Activated CD8-positive, alpha-beta memory T cell treated with anti-CD3 and anti-CD28 coated beads for 4 hours (primary cell): ENCODE measurements at places on chromosomes 4 and X.
A peak's percentile ranks its signal among the peaks of the same experiment; 100 is the strongest.

- no peak for DNase-seq
Observed at GRCh38 chrX:119121341-119121740, 6.3 kb downstream of the KIAA1210 start.

- no peak for DNase-seq
Observed at GRCh38 chr4:40563401-40563800, 66.3 kb downstream of the RBM47 start.

- DNase-seq = no peak
Observed at GRCh38 chrX:42536286-42536685, 241.7 kb downstream of the PPP1R2C start.

GRCh38 chr4:109410776-109411175 lies 22.8 kb upstream of the SEC24B start:
- DNase-seq = no peak

DNA sequence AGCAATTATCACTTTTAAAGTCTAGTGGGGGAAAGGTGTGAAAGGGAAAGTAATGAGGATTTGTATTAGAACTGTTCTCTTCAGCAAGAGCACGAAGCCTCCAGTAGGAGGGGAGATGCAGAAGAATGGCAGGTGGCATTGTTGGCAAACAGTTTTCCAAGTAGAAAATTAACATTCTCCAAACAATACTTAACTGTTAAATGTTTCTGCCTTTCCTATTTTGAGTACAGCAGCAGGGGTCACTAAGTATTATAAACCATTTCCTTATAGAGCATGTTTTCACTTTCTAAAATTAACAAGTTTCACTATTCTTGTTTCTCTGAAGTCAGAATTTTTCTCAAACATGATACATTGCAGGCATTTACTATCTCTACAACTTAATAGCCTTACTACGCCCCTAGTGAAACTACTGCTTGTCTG lies 58.7 kb downstream of the LEF1 start:
- no peak for DNase-seq

DNA sequence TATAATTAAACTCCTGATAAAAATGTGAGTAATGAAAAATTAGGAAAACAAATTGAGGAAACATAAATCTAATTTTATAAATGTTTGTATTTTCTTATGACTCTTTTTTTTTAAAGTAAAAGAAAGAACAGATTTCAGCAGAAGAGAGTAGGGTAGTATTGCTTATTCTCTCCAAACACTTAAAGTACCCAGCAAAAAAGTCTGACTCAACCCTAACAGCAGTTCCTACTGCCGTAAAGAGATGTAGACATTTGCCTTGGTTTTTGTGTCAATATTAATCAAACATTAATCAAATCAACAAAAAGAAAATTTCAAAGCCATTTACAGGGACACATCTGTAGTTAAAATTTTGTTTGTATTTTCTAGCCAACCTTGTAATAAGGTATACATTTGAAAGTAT lies 508.4 kb downstream of the IL15 start:
- DNase-seq = no peak

DNA sequence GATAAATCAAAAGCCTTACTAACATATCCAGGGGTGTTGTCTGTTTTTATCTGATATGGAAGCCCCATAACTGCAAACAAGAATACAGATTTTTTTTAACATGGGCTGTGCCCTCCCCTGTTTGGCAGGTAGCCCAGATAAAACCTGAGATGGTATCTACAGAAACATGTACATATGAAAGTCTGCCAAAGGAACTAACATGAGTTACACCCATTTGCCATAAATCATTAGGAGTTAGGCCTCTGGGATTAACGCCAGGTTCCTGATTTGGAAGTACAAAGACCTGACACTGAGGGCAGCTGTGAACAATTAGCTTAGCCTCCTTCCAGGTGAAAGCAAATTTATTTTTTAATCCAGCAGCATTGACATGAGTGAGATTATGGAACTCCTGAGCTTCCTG lies 264.3 kb downstream of the TECRL start:
- DNase-seq = no peak

GRCh38 chr4:766152-766515 lies 59.8 kb downstream of the CPLX1 start:
- no peak for DNase-seq

GRCh38 chr4:146522869-146523205 lies 1.1 kb upstream of the SLC10A7 start:
- DNase-seq = no peak

- DNase-seq = no peak
Observed at GRCh38 chr4:182828360-182829025, 88.7 kb downstream of the DCTD start.

- DNase-seq = no peak
Observed at GRCh38 chr4:17094159-17094875, 195.9 kb upstream of the LDB2 start.

- DNase-seq = no peak
Observed at GRCh38 chrX:150405576-150405975, 42.5 kb downstream of the MAMLD1 start.

DNA sequence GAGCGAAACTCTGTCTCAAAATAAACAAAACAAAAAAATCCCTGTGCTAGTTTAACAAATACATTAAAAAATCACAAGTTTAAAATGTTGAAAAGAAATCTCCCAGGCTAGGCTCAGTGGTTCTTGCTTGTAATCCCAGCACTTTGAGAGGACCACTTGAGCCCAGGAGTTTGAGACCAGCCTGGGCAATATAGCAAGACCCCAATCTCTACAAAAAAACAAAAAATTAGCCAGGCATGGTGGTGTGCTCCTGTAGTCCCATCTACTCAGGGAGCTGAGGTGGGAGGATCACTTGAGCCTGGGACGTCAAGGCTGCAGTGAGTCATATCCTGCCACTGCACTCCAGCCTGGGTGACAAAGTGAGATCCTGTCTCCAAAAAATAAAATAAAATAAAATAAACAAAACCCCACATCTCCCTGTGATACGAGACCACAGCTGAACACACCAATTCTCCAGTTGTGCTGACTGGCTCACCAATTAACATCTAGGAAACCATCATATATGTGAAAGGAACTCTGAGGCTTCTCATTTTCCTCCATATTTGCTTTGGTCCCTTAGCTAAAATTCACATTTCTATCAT lies 7.3 kb downstream of the RPS4X start:
- peak; percentile 5 for DNase-seq

- no peak for DNase-seq
Observed at GRCh38 chrX:153583433-153583832, 15.5 kb downstream of the CCNQ start.

- no peak for DNase-seq
Observed at GRCh38 chrX:139093201-139093600, 381.7 kb upstream of the FGF13 start.

DNA sequence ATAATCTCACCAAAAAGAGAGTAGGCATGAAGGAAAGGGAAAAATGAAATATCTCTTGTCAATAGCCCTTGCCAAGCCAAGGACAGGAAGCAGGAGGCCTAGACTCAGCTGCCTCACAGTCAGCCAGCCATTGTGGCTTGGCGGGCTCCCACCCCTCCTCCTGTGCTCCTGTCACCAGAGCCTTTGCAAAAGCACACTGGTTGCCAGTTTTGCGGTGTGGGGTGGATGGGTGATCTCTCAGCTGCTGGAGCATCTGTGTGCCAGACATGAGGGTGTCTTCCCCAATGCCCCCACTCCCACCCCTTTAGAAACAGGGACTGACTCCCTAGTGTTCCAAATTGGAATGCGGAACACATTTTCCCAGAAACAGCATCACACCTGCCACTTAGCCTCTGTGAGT lies 26.1 kb downstream of the ARHGEF6 start:
- no peak for DNase-seq

GRCh38 chr4:31549256-31549655 lies 829.1 kb downstream of the PCDH7 start:
- no peak for DNase-seq

- no peak for DNase-seq
Observed at GRCh38 chr4:15325987-15326386, 101.8 kb upstream of the C1QTNF7 start.

DNA sequence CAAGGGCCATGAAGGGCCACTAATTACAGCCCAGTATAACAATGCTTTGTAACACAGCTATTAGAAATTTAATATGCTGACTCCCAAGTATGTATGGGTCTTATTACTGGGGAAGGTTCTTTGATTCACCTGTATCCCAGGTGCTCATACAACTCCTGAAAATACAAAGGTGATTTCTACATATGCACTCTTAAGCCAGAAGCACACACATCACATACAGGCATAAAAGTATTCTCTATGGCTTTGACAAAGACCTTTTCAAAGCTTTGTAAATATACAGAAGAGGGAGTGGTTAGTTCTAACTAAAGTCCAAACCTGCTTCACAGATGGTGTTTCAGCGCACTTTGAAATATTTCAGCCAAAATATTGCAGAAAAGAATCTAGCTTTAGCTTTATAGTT lies 191.5 kb downstream of the SNCA start:
- DNase-seq = no peak

- DNase-seq = no peak
Observed at GRCh38 chr4:22478426-22478825, 37.4 kb downstream of the ADGRA3 start.

DNA sequence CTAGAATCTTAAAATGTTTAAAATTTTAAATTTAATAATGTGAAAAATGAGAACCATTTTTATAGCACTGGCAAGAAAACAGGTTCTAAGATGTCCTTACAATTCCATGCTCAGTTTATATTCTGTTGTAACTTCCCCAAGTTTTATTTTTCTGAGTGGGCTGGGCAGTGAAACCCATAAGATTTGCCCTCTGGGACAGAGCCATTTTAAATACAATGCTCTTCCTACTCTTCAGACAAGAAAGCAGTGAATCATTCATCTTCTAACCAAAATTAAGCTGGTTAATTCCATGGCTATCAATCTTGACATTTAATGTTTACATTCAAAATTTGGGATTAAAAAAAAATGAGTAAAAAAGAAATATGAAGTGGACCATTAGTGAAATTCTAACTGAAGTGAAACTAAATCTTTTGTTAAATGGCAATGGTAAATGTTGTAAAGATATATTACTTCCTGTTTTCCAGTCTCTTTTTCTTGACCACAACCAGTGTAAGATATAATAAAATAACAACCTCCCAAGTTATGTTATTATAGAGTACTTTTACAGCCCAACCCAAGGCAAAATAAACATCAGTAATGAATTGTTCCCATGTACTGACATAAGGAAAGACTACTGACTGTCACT lies 37.2 kb upstream of the PTPN13 start:
- no peak for DNase-seq

DNA sequence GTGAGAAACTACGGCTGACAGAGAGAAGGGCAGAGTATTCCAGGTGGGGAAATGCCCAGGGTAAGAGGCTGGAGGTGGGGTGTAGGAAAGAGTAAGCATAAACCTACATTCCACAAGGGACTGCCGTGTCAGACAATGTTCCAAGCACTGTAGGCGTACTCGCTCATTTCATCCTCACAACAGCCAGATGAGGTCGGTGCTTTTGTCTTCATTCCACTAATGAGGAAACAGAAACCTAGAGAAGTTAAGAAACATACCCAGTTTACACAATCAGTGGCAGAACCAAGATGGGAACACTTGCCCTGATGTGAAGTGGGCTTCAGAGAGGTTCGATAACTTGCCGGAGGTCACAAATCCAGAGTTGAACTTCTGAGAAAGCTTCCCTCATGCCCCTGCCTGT lies 4.6 kb downstream of the SASH3 start:
- DNase-seq = no peak

DNA sequence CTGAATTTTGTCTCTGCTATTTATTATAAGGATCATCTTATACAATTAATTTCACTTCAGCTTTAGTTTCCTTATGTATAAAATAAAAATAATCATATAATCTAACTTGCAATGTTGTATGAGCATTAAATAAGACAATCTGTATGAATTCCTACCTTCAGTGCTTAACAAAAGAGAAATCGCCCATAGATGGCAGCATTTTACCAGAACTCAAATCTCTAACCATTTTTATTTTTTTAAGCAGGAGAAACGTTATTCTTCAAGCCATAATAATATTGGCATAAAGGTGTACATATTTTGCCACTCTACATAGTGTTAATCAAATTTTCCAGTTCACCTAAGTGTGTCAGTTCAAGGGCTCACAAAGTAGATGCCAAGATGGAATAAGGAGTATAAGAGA lies 78.8 kb downstream of the TMEM47 start:
- no peak for DNase-seq

- no peak for DNase-seq
Observed at GRCh38 chr4:41935652-41936021, 408 bp downstream of the TMEM33 start.

- DNase-seq = no peak
Observed at GRCh38 chrX:9222299-9222698, 188.4 kb upstream of the FAM9B start.
